ENCODE measurements at places on chromosomes 4 and X. TPM values are rescaled to one million over a fixed set of nuclear protein-coding genes. Genes with fewer than 3 reads are reported as not detected.
A peak's percentile ranks its signal among the peaks of the same experiment; 100 is the strongest.

DNA sequence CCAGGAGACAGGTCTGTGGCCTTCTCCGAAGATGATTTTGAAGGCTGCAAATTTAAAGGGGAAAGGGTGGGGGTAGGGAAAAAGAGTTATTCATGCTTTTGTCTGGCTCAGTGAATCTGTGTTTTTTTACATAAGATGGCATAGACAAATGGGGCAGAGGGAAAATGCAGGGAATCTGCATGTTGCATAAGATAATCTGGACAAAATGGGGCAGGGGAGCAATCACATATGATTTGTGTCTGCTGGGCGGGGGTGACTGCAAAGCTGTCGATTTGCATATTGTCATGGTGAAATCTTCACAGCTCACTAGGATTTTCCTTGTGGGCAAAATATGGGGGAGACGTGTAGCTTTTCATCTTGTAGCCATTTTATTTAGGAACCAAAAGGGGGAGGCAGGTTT, 29.4 kb upstream of the GYG2 start:
- no peak for DNase-seq

DNA sequence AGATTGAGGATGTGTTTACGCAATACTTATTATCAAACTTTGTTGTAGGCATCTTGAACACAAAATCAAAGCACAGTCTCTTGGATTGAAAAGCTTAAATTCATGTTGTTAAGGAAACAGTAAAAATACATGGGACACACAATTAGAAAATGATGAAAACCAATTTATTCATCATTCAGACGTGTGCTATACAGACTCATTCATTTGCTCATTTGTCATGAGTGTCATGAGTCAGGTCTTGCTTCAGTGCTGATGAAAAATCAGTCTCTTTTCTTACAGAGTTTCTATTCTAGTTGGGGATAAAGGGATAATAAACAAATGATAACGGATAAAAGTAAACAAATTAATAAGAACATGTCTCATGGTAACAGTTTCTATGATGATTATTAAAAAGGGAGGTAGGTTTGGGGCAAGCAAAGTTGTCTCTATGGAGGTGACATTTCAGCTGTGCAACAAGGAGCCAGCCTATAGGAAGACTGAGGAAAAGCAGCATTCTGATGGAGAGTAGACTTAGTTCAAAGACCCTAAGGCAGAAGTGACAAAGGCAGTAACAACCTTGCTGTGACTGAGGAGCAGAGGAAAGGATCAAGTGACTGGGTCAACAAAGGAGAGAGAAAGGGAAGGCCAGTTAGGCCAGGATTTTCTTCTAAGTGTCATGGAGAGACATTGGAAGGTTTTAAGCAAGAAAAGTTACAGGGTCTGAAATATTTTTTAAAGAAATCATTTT, 224.0 kb upstream of the HHIP start:
- no peak for DNase-seq

GRCh38 chr4:125522588-125522987, 207.8 kb downstream of the FAT4 start:
- no peak for DNase-seq

DNA sequence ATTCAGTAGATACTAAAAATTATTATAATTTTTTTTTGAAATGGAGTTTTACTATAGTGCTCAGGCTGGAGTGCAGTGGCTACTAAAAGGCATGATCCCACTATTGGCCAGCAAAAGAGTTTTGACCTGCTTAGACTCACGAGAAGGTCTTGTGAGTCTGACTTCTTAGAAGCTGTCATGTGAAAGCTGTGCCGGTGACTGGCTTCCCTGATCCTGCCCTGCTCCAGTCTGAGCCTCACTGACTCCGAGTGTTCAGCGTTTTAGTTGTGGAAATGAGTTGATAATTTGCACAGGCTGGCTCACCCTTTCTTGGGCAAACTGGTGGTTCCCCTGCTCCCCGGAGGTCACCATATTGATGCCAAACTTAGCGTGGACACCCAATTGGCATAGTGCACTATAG, 16.4 kb upstream of the CXCL8 start:
- no peak for DNase-seq

DNA sequence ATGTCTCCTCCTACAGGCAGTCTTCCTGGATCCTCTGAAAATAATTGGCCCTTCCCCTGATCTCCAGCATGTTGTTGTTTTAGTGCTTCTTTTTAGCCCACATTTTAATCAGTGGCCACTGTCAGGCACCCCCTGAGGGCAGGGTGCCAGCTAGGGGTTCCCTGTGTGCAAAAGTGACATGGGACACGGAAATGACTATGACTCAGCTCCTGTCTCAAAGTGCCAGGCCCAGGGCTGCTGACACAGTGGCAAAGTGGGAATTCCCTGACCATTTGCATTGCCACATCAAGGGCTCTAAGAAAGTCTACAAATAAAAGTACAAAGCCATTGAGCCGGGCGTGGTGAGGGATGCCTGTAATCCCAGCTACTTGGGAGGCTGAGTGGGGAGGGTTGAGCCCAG, 24.8 kb downstream of the HMX1 start:
- DNase-seq, result no peak

- DNase-seq, result peak; percentile 0
Observed at GRCh38 chrX:81174286-81174685, 27.4 kb downstream of the HMGN5 start.

DNA sequence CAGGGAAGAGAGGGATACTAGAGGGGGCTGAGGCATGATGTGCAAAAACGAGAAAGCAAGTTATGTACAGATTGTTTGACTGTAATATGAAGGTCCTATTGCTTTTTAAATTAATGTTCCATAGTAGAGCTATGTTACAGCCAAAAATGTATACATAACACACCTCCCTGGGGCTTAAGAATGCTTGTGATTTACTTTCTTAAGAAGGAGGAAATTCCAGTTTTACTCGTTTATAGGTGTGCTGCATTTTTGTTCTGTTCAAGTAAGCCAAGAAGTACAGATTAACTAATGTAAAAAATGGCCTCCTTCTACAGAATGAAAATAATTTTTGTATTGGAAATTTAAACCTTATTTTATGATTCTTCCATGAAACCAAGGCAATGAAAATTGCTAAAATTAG, 614.4 kb upstream of the NR3C2 start:
- no peak for DNase-seq

DNA sequence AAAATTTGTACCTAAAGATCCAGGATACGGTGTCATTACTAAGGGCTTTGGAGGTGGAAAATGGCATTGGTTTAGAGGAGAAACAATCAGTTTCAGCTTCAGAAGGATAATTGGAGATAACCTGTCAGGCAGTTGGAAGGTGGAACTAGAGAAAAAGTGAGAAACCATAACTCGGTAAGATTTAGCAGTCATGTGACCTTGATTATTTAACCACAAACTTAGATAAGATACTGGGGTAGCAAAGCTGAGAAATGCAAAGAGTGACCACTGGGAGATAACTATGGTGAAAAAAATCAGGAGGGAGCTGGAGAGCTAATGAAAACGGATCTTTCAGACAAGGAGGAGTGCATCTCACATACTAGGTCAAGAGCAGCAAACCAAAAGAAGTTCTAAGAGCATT, 58.3 kb upstream of the SMARCA5 start:
- peak; percentile 2 for DNase-seq

GRCh38 chrX:17104433-17104832, 158.0 kb downstream of the REPS2 start:
- no peak for DNase-seq

- no peak for DNase-seq
Observed at GRCh38 chr4:8742546-8742945, 129.1 kb downstream of the HMX1 start.

- DNase-seq, result no peak
Observed at GRCh38 chr4:103936653-103937145, 216.9 kb upstream of the TACR3 start.

DNA sequence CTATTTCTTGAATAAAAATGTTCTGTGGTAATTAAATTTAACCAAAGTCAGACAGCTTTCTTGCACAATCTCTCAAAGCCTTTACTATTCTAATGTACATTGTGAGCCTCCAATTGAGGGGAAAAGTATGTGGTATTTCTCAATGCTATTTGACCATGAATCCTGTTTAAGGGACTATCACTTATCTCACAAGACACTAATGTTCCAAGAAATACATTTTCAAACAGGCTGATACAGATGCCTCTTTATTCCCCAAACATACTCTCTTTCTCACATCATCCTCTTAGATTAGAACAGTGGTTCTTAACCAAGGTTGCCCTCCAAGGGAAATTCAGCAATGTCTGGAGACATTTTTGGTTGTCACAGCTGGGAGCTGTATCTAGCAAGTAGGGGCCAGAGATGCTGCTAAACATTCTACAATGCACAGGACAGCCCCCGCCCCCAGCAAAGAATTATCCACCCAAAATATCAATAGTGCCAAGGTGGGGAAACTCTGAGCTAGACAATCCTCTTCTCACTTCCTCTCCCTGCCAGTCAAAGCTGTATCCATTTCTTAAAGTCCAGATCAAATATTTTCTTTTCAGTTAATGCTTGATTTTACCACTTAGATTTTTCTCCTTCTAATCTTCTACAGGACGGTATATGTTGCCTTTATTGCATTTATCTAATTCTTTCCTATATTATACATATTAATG, 129.2 kb upstream of the TRIM2 start:
- DNase-seq, result no peak

GRCh38 chr4:122710434-122711308, 21.8 kb upstream of the BBS12 start:
- no peak for DNase-seq

DNA sequence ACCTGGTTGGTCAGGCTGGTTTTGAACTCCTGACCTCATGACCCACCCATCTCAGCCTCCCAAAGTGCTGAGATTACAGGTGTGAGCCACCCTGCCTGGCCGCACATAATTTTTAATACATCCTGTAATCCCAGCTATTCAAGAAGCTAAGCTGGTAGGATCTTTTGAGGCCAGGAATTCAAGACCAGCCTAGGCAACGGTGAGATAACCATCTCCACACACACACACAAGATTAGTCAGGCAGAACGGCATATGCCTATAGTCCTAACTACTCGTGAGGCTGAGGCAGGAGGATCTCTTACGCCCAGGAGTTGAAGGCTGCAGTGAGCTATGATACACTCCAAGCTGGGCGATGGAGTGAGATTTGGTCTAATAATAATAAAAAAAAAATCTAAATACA, 212.4 kb upstream of the NEIL3 start:
- DNase-seq, result no peak

GRCh38 chrX:9149501-9150245, 115.7 kb upstream of the FAM9B start:
- no peak for DNase-seq

- DNase-seq, result peak; percentile 93
Observed at GRCh38 chrX:16123222-16123786, at the start of gene GRPR. Gene GRPR, plus strand, starts transcription at chrX:16123565. Its CDS starts 389 bp downstream, at chrX:16123954.

DNA sequence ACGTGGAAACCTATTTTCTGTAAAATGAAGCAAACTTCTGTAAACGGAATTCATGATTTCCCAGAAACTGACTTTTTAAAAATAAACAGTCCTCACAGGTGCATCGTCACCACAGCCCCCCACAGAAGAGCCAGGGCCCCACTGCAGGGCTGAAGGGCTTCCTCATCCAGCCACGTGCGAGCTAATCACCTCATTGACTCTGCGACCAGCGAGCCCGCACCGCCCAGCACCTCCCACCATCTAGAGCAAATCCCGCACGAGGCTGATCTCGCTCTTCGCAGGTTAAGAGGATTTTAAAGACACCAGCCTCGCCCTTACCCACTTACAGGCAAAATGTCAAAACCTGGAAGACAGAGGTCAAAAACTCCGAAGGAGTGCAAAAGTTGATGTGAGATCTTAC, 14.8 kb downstream of the PPP2R3B start:
- DNase-seq, result no peak

DNA sequence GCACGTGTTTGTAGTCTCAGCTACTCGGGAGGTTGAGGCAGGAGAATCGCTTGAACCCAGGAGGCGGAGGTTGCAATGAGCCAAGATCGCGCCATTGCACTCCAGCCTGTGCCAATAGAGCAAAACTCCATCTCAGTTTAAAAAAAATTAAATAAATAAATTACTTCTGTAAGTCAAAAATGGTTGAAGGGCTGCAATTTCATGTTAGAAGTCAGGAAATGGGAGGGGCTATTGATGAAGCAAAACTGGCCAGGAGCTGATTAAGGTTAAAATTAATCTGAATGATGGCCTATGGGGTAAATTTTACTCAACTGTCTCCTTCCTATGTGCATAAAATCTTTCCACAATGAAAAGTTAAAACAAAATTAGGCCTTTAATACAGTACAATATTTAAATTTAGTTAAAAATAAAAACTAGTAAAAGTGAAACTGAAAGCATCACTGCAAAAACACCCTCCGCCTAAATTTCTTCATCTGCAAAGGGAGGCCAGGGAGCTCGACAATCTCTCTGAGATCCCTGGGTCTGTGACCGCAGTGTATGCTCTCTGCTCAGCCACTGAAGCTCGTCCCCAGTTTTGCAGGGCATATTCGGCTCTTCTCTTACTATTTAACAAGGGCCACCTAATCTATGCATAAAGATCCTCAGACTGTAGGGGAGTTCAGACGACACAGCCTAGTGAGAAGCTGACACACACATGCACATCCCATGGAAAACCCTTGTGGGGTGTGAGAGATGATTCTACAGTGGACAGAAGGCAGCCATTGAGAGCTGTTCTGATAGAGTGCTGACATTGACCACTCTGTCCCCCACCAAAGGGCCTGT, 57.2 kb downstream of the IRF2 start:
- peak; percentile 11 for DNase-seq

DNA sequence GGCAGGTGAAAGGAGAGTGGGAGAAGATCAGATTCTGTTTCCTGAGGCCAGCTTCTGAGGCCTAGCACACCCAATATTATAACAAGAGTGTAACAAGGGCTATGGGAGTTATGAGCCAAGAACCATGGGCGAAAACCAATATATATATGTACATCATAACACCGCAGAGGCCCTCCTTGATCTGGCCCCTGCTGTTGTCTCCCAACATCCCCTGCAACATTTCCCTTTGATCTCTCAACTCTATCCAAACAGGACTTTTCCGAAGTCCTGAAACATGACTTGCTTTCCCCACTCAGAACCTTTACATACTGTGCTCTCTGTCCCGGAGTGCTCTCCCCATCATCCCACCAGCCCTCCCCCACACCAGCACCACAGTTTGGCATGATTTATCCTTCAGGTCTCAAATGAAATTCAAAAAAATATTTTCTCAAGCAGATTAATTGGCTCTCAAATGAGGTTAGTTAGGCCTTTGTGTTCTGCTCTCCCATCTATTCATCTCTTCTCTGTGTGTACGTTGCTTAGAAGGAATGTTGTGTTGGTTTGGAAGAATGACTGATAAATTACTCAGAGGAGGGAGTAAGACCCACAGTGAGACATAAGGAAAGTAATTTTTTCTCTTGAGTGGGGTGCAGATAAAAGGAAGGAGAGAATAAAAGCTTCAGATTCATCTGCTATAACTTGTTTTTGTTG, 58.1 kb upstream of the SMIM10 start:
- DNase-seq, result peak; percentile 40

GRCh38 chrX:1502241-1502640, 34.7 kb downstream of the P2RY8 start:
- DNase-seq, result no peak

Gene TEX11
- 0.22 TPM for total RNA-seq

Gene CFI
- total RNA-seq, result 1.1 TPM

Gene ADH4
- total RNA-seq, result not detected

Gene TMEM271
- total RNA-seq, result not detected

Gene RNF128
- not detected for total RNA-seq

Gene HTN3
- not detected for total RNA-seq

Gene ZCCHC12
- total RNA-seq, result not detected

Gene RTL9
- 0.03 TPM for total RNA-seq

Gene NKX1-1
- not detected for total RNA-seq

Measured in A172 (cell line).